ENCODE measurements at places on chromosomes 16 and 17.
A peak's percentile ranks its signal among the peaks of the same experiment; 100 is the strongest.

DNA sequence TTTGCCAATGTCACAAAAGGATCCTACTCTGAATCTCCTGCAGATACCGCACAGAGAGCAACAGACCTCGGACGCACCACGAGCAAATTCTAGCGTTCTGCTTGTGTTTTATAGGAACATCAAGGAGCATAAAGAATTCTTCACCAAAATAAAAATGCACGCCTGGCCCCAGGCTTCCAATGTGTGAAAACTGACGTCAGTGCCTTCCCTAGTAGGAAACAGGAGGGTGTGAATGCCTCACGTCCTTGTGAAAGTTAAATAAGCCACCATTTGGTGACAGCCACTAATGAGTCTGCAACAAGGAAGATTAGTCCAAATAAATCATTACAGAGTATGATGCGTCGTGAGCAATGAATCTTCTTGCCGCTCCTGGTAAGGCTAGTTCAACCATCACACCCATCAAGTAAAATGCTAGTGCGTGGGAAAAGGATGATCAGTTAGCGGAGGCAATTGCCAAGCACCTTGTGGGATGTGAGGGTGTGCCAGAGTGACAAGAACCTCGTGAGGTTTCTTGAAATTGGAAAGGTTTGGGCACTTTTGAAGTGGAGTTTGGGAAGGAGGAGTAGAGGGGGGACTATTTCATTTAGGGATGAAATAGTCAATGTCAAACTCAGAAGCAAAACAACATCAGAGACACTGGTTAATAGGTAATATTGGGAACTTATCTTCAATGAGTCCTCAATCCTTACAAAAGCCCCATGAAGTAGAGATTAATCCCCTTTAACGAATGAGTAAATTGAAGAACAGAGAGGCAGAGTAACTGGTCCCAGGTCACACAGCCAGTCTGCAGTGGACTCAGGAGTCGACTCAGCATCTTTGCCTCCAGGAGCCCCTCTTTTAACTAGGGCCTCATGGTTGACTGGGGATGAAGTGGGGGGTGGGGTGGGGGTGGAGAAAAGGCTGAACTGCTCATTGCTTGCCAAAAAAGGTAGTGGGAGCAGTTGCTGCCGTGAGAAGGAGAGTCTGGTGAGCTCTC is 238.8 kb downstream of the SLC39A11 start:
- no peak for DNase-seq

- no peak for DNase-seq
These were observed 37.4 kb downstream of the ARHGAP23 start for GRCh38 chr17:38465391-38466345.

DNA sequence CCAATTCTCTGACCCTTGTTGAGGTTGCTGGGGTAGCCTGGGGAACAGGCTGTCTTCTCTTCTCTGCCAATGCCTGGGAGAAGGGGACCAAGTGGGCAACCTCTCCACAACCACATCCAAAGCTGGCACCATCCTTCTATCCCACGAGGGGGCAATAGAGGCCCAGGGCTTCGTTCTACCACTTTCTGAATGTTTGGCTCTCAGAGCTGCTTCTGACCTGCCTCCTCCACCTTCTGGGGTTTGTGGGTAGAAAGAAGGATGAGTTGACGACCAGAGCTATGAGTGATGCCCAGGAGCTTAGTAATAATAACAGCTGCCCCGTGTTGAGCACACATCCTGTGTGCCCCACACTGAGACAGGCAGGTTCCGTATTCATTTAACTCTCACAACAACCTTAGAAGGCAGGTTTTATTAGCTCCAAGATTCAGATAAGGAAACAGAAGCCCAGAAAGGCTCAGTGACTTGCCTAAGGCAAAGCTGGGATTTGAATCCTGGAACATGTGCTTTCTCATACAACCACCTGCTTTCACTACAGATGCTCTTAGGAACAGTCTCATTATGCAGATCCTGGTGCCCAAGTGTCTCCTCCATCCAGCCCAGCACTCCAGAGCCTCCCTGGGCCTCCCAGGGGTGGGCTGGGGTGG is 11.1 kb downstream of the TSPOAP1 start:
- no peak for DNase-seq

DNA sequence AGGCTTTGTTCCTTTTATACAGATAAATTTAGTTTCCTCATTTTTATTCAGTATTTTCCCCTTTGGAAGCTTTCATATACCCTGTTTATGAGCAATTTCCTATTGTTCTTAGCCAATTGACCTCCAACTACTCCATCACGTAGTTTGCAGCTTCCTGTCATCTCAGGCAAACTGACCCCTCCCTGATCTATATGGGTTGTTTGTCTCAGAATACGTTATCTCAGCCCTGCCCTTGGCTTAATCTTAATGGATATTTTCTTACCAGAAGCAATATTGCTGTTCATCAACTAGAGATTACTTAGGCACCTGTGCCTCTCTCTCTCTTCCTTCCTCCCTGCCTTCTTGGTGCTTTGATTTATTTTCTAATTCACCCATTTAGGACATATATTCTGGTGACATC is 81.2 kb downstream of the ZNF18 start:
- no peak for DNase-seq

DNA sequence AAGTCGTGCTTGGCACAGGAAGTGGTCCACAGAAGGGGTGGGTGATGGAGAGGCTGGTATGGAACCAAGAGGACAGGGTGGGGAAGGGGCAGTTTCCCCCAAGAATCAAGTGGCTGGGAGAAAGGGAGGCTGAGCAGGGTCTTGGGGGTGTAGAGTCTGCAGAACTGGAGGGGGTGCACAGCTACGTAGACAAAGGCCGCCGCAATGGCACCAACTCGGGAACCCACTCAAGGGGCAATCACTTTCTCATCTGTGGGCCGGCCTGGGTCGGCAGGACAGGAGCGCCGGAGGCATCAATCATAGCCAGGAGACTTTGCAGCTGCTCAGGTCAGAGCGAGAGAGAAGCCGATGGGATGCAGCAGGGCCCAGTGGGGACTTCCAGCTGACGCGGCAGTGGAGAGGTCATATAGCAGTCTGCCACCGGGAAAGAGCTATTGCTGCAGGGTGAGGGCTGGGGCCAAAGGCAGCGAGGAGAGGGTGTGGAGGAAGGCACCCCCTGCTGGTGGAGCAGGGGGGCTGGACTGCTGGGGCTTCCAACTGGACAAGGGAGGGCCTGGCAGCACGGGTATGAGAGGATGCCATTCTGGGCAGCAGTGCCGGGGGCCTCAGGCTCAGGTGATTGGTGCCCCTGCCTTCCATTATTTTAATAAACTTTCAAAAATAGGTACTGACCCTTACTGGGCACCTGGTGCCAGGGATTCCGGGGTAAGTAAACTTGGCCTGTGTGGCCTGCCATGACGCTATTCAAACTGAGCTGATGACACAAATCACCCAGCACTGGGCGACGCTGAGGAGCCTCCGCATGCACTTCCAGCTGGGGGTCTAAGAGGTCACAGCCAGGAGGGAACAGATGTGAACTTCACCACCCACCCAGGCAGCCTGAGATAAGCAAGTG is 52.5 kb upstream of the MTSS2 start:
- no peak for DNase-seq

- no peak for DNase-seq
These were observed 65.4 kb upstream of the ZFHX3 start for GRCh38 chr16:73113336-73113735.

GRCh38 chr16:1057252-1057932 is 15.2 kb upstream of the SSTR5 start:
- DNase-seq: peak; percentile 23

DNA sequence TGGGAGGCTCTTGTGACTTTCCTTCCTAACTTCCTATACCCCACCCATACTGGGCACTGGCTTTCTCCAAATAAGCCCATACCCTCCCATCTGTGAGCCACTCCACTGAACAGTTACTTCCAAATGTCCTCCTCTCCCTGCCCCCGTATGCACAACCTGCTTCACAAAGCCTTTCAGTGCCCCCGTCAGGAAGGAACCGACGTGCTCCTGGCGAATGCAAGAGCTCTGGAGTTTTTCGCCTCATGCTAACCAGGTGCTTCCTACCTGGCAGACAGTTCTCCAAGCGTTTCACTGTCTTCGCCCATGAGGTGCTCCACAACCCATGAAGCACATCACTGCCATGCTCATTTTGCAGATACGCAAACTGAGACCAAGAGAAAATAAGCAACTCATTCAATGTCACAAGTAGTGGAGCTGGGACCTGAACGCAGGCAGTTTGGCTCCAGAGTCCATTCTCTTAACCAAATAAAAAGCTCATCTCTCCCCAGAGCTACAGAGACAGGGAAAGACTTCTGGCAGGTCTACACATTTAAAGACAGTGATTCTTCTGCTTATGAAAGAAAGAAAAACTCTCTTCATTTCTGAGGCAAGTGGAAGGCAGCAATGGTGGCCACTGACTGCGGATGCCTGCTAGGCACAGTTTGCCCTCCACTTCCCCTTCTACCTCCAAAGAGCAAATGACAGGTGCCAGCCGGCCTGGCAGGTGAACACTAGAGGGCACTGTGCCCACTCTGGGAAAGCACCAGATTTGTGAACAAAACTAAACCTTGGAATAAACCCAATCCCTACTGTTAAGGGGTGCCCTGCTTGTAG is 23.8 kb downstream of the SPHK1 start:
- peak; percentile 40 for DNase-seq

DNA sequence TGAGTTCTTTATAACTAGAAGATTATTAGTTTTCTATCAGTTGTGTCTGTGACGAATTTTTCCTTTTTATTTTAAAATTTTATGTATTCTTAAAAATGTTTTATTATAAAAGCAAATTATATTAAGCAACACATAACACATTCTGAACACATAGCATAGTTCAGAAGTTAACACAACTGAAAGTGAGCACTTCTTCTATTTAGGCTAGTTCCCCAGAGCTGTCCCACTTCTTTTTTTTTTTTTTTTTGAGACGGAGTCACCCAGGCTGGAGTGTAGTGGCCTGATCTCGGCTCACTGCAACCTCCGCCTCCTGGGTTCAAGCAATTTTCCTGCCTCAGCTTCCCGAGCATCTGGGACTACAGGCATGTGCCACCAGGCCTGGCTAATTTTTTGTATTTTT is 37.7 kb upstream of the ALDH3A2 start:
- no peak for DNase-seq

DNA sequence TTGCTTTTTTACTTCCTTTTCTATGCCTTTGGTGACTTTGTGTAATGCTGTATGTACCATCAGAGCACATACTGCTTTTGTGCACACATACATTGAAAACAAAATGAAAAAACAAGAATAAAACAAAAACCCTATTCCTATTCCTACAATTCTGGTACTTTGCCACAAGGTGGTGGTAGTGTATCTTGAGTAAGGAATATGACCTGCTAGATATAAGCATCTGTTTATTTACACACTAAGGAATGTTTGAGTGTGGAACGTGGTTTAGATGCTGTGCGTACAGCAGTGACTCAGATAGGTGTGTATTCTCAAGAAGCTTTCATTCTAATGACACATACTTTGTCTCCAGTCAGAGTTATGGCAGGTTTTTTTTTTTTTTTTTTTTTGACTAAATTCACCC is 606.2 kb downstream of the WWOX start:
- DNase-seq: no peak

All from stimulated activated CD8-positive, alpha-beta memory T cell treated with anti-CD3 and anti-CD28 coated beads, Interleukin-4, amount 100 ng/mL, for 1 hour (primary cell).